ENCODE measurements at places on chromosomes 16 and 17.

DNA sequence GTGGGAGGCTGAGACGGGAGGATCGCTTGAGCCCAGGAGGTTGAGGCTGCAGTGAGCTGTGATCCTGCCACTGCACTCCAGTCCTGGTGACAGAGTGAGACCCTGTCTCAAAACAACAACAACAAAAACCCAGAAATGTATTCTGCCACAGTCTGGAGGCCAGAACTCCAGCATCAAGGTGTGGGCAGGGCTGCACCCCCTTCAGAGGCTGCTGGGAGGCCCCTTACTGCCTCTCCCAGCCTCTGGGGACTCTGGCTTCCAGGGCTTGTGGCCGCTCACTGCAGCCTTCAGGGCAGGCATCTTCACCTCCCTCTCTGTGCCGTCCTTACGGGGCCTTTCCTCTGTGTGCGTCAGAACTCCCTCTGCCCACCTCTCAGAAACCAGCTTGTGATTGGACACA, 209.4 kb upstream of the GSE1 start:
- peak; percentile 6 for DNase-seq

DNA sequence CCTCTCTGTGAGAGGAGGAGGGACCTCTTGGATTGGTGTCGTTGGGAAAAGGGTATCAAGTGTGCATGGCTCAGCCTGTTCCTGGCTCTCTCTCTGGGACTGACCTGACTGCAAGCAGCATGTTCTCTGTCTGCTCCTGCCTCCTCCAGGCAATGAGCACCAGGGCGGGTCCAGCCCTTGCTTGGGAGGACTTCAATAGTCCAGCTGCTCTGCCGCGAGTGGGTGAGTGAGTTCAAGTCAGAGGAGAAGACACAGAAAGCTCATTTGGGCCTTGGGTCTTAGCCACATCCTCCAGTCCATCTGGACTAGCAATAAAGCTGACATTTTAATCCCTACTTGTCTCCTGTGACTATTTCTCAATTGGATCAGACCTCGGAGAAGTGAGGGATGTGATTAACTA, 25.2 kb upstream of the TNS4 start:
- no peak for DNase-seq

GRCh38 chr16:85639529-85640253, 26.6 kb downstream of the GSE1 start:
- no peak for DNase-seq

GRCh38 chr16:69796285-69797118, 34.4 kb downstream of the WWP2 start:
- DNase-seq = no peak

DNA sequence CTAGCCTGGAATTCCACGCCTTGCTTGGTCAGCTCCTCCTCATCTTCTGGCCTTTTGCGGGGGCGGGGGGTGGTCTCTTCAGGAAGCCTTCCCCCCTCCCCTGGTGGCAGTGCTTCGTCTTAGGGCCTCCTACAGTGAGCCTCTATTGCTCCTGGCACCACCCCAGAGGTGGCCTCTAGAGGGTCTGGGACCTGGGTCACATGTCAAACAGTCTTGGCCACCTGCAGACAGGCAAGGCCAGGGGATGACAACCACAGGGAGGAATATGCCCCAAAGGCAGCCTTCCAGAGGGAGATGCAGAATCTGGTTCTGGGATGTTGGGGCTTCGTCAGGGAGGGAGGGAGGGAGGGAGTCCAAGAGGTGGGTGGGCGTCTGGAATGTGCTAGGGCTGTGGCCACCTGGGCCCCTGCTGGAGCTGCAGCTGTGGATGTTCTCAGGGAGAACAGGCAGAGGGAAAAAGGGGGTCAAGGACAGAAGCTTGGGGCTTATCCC, 50.6 kb downstream of the SMPD3 start:
- DNase-seq = no peak

DNA sequence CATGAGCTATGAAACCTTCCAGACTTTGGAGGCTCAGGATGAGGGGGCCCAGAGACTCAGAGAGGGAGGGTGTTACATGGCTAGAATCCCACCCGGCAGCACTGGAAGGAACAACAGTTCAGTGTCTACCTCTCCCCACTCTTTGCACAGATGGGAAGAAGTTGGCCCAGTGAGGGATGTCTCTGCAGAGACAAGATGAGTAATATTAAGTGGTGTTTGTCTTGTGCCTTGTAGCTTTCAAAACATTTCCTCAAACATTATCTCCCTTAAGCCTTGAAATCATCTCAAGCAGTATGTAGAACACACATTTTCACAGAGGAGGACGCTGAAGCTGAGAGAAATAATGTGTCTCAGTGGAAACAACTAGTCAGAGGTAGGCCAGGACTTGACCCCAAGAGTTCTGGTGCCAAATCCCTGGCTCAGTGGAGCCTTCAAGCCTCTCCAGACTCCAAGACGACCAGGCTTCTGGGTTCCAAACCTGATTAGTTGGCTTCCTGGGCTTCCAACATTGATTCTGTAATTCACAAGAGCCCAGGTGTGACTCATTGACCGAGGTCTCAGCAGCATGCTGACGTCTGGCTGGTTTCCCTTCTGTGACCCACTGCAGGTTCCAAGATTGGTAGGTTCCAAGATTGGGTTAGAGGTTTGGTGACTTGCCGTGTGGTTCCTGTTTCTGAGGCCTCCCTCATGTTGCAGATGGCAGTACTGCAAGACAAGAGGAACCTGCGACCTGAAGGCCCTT, 7.4 kb downstream of the RNF112 start:
- no peak for DNase-seq

DNA sequence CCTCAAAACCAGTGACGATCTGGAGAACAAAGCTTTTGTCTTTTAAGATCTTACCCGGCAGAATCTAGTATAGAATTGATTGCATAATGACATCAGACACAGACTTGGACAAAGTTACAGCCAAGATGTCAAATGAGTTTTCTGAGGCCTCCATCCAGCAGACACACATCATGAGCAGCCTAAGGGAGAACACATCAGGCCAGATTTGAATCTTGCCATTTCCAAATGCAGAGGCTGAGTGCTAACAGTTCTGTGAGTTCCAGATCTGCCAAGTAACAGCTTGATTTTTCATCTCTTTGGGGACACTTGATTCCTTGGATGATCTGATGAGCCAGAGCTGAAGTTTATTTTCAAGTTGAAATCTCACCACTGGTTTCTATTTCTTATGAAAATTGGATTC, 21.0 kb downstream of the NOG start:
- DNase-seq = no peak
